ENCODE measurements at places on chromosomes 6 and 20.

DNA sequence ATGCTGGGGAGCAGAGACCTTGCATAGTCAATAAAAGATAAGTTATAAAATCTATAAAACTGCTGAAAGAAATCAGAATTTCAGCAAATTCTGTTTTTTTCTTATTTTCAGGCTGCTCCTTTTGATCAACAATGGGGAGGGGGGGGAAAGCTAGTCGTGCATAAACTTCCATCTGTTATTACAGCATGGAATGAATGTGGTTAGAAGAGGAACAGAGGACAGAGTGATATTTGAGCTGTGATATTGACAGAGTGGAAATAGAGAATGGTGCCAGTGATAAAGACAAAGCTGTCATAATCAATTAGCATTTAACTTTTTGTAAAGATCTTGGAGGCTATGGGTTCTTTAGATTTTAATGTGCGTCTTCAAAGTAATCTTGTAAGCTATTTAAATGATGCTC is 43.4 kb upstream of the QKI start:
- DNase-seq = no peak

- no peak for DNase-seq
These were observed 42.5 kb downstream of the PANK2 start for GRCh38 chr20:3931664-3932063.

DNA sequence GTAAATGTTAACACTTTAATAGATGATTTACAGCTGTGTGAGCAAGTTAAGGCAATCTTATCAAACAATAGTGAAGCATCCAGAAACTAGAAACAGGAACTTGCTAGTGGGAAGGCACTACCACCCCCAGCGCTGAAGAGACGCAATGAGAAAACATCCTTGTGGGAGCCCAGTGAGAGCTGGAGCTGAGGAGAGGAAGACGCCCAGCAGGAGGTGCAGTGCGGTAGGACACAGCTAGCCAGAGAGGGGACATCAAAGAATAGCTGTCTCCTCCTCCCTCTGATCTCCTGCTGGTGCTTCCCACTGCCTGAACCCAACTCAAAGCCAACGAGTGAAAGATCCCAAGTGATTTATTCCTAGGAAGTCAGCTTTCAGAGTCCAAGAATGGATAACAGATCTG is 140.3 kb downstream of the COL12A1 start:
- DNase-seq = no peak

- no peak for DNase-seq
These were observed 14.1 kb downstream of the UBE3D start for GRCh38 chr6:83051377-83052172.

DNA sequence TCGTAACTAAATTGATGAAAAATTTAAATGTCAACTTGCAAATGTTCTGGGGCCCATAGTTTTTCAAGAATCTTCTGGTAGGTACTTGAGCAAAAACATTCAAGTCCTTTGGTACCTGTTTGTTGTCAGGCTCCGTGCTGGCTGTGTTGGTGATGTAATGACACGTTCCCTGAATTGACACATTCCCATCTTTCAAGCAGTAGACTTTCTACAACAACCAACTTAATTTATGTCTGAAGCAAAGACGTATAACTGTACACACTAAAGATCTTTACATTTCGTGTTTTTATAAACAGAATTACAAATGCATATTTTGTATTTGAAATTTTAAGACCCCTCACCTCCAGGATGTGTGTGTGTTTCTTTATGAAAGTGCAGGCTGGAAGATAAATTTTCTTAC is 49.5 kb downstream of the NCOA3 start:
- no peak for DNase-seq

Data from GM20000 (cell line).